Epithelial cell of prostate (primary cell): ENCODE measurements at places on chromosomes 11 and 22.

- no peak for DNase-seq
These were observed 28.4 kb downstream of the NAP1L4 start for GRCh38 chr11:2963761-2964160.

- no peak for DNase-seq
These were observed 40.3 kb upstream of the AMOTL1 start for GRCh38 chr11:94727819-94728218.

DNA sequence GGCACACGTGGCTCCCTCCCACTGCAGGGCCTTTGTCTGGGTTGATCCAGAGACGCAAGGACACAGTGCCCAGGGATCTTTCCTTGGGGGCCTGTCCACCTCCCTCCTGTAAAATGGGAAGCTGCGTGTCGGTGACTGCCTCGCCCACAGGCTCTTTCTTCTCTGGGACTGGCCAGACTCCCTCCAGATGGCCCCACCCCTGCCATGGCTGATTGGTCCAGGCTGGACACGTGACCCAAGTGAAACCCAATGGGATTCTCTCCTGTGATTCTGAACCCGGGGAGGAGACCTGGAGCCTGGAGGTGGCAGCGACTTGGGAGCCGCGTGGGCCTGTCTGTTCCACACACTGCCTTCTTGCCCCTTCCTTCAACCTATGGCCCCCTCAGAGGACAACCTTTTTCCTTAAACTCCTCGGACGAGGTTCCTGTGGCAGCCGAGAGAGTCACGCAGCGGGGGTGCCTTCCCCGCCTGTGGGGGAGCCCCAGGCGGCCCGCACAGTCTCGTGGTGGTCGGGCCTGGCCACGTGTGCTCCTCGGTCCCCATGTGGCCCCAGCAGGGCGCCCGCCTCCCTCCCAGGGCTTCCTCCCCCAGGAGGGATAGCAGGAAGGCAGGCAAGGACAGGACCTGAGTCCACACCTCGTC is 12.4 kb upstream of the MPPED1 start:
- DNase-seq: no peak

GRCh38 chr11:64835616-64836447 is 8.6 kb downstream of the CDC42BPG start:
- no peak for DNase-seq

DNA sequence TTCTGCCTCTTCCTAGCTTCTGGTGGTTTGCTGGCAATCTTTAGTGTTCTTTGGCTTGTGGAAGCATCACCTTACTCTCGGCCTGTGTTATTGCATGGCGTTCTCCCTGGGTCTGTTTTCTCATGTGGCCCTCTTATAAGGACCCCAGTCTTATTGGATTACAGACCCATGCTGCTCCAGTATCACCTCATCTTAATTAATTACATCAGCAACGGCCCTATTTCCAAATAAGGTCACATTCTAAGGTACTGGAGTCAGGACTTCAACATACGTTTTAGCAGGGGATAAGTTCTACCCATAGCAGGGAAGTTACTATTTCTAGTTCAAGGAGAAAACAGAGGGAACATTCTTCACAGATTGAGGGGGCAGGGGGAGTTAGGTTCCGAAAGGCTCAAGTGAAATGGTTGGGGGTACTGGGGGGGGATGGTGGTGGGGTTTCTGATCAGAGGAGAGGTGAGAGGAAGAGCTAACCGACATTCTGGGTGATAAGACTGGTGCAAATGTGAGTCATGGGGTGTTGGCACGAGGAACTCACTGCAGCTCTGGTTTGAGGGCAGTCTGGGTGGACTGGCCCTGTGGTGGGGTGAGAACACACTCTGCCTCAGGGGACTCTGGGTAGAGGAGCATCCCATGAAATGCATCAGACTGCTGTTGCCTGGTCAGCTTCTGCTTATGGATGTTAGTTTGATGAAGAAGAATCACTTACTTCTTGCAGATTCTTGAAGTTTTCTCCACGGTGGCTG is 51.5 kb upstream of the ZBED5 start:
- no peak for DNase-seq

DNA sequence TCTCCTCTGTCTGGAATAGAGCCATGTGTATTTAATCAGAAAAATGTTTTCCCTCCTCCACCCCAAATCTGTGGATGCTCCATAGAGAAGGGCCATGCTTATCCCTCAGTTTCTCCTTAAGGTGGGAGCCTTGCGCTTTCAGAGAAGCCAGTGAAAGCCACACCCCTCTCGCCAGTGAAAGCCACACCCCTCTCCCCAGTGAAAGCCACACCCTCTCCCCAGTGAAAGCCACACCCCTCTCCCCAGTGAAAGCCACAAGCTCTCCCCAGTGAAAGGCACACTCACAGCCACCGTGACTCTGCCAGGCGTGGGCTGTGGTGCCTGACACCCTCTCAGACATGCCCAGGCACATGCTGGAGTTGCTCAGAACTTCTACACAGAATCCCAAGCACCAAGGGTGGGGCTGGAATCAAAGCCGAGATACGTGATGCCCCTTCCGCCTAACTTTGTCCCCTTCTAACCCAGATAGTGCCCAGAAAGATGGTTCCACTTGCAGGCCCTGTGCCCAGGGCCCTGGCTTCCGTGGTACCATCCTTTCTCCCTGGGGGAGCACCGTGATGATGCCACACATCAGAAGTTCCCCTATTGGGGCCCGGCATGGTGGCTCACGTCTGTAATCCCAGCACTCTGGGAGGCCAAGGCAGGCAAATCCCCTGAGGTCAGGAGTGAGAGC is 16.5 kb upstream of the PRR5 start:
- DNase-seq: peak; percentile 93

DNA sequence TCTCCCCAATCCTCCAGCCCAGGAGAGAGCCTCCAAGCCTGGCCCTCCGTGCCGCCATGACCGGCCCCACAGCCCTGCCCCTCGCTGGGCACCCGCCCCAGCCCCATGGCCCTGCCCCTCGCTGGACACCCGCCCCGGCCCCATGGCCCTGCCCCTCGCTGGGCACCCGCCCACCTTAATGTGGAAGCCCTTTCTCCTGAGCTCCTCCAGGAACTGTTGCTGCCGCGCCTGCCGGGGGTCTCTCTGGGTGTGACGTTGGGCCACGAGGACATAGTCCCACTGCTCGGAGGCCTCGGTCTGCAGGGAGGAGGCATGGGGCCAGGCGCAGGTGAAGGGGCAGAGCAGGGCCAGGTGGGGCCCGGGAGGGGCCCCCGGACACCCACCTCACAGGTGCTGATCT is 8.2 kb downstream of the ANO9 start:
- no peak for DNase-seq

- no peak for DNase-seq
These were observed 23.9 kb downstream of the NEFH start for GRCh38 chr22:29503811-29504372.

GRCh38 chr11:133072858-133073582 is 459.3 kb downstream of the OPCML start:
- no peak for DNase-seq

- DNase-seq: no peak
These were observed 43.0 kb downstream of the P4HA3 start for GRCh38 chr11:74268456-74268855.

DNA sequence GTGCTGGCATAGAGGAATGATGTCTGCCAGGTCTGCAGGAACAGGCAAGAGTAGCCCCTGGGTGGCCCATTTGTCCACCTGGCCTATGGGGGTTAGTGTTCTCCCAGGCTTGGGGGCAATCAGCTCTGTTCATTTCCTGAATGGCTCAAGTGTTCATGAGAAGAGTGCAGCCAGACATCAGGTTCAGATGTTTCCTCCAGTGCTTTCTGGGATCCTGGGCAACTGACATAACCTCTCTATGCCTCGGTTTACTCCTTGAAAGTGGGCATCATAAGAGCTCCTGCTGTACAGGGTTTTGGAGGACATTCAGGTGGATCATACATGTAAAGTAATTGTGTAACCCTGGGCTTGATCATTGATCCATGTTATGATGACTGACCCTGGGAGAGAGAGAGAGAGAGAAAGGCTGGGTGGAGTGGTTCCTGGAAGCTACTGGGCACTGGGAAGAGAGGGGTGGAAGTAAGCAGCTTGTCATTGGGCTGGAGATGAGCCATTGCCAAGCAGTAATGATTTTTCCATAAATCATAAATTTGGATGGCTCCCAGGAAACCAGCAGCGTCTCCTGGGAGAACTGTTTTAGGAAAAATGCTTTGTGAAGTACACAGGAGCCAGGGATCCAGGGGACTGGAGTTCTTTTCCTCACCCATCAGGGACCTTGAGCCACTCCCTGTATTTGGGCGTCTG is 30.2 kb upstream of the ACCSL start:
- DNase-seq: no peak

DNA sequence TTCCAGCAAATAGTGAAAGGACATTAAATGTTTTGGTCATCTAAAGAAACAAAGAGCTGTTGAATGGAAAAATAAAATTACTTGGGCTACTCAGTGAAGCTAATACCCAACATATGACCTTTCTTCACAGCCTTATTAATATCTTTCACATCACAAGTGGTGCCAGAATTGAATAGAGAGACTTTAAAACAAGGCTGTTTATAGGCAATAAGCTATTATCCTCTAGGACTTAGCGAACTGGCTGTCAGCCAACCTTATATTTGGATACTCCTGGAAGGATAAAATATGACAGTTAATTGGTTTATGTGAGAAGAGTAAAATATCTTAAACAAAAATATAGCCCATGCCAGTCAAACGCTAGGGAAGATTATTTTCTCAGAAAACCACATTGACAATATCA is 225.5 kb upstream of the BLID start:
- DNase-seq: no peak

DNA sequence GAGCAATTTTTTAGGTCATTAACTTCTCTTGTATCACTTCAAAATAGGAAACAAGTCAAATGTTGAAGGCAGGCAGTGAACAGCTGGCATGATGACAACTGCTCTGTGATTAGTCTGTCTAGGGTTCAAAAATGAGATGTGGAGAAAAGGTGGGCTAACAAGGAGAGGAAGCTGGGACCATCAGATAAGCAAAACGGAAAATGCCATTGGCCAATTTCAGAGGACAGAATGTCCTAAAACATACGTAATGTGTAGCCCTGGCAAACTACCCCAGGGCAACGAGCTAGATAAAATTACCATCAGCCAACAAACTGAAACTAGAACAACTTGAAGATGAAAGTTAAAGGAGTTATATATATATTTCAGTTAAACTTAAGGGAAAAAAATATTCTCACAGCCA is 93.2 kb downstream of the RELT start:
- no peak for DNase-seq

DNA sequence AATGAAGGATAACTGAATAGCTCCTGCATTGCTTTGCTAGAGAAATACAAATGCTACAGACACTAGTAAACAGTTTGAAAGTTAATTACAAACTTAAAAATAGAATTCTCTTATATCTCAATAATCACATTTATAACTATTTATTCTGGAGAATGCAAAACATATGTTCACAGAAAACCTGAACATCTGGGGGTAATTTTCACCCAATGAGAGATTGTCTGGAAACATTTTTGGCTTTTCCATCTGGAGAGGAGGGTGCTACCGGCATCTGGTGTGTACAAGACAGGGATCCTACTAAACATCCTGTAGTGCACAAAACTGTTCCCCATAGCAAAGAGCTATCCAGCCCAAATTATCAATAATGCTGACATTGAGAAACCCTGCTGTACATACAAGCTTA is 378.4 kb upstream of the CHORDC1 start:
- no peak for DNase-seq

DNA sequence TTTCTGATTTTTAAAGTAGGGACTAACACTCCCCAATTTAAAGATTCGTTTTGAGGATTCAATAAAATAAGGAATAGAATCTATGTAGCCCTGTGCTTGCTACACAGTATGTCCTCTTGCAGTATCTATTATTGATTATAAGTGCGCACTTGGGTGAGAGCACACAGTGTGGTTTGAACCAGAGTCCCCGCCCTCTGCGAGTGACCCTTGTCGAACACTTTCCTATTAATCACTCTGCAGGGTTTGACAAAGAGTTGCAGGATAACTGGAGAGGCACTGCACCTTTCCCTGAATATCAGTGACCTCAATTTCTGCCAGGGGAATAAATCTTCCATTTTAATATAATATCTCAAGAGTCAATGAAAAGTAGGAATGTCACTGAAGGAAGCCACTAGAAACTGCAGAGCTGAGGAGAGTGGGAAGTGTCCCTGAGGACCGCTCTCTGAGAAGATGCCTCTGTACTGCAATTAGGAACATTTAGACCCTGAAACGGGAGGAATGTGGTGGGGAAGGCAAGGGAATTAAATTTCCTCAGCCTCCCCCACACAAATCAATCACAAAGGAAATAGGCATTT is 182.2 kb downstream of the MAML2 start:
- no peak for DNase-seq

DNA sequence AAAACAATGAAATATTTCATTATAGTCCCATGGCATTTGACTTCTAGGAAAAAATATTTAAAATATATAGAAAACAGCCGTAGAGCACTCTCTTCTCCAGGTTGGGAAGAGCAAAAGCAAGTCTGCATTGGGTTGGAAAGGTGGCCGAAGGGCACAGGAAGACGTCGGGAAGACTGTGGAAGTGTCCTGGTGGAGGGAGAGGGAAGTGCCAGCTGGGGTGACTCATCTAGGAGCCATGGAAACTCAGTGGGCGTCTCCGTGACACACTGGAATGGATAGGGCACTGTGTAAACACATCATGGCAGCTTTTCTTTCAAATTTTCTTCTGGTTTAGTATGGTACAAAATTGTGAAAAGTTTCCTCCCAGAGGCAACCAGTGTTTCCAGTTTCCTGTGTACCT is 12.7 kb downstream of the GTPBP1 start:
- no peak for DNase-seq

GRCh38 chr11:60334005-60334620 is 7.1 kb downstream of the MS4A6E start:
- no peak for DNase-seq

- DNase-seq: no peak
These were observed 2.3 kb downstream of the ATM start for GRCh38 chr11:108224911-108225786.

- peak; percentile 82 for DNase-seq
These were observed 29.7 kb downstream of the SLN start for GRCh38 chr11:107682171-107682570.

- DNase-seq: no peak
These were observed 100.3 kb downstream of the CCDC83 start for GRCh38 chr11:85955531-85955930.

DNA sequence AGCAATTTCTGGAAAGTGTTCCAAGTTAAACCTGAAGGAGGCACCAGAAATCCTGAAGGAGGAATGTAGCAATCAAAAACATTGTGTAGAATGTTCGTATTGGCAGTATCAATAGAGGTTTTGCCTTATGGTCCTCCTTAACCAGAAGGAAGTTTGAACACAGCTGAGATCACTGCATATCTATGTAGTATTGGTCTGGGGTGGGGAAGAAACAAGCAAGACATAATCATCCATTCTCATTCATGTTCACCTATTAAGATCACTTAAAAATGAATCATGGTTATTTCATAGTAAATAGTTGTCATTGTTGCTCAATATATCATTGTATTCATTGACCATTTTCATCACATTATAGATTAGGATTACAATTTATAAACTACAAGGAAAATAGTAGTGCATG is 160.5 kb downstream of the DDX10 start:
- peak; percentile 10 for DNase-seq
